ENCODE measurements at places on chromosomes 12 and 14.
A peak's percentile ranks its signal among the peaks of the same experiment; 100 is the strongest.

- DNase-seq: no peak
Observed at GRCh38 chr14:97104029-97104428, 306.8 kb downstream of the VRK1 start.

DNA sequence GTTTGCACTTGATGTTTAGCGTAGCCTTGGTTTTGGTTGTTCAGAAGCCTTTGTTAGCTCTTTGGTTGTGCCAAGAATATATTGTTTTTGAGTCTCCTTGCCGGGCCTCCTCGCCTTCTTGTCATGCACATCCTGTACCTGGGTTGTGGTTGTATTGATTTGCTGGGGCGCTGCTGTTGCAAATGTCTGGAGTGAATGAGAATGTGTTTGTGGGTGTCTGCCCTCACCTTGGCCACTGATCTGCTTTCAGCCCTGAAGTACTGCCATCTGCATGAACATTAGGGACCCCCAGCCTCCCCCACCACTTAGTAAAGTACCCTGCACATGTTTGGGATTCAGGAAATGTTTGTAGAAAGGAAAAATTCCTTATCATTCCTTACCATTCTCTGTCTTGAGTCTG is 16.5 kb downstream of the PRKCH start:
- no peak for DNase-seq

DNA sequence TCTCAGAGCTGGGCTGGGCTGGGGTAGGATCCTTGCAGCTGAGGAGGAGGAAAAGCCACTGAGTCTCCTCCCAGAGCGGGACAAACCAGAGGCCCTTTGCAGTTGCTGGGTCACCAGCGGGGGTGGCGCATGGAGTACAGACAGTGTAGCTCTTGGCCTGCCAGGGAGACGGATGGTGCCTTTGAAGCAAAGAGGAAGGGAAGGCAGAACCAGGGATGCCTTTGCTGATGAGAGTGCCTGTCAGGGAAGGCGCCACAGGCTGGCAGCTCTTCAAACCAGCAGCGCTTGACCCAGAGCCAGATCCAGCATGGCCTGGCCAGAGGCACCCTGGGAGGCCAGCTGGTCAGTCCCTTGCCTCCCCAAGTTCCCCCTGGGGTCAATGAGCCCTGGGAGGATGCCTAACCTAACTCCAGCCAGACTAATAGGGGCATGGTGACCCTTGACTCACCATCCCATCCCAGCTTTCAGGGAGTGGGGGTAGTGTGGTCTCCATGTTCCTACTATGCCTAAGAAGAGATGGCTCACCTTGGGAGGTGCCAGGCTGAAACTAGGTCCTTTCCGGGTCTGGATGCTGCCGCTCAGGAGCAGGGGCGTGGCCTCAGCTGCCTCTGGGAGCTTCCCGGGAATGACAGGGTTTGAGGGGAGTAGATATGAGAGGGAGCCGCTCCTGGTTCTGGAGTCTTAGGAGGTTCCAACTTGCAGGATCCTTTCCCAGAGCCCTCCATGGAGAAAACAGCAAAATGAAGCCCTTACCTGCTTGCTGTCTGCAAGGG is 19.8 kb downstream of the VASH1 start:
- no peak for DNase-seq

- DNase-seq: no peak
Observed at GRCh38 chr12:93441081-93441616, 598 bp downstream of the UBE2N start.

DNA sequence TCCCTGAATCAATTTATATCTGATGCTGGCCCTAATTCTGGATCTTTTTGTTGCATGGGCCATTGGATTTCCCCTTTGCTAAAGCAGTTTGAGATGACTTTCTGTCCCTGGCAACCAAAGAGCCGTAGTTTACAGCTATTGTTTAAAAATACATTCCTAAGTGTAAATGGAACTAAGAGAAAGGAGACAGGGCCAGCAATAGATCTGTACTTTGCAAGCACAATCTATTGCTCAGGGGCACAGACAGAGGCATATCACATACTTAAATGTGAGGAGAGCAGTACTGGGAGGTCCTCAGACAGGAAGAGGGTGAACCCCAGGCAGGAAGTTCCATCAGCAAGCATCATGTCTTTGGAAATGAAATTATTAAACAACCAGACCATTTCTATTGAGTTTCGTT is 126.6 kb downstream of the ZFP36L1 start:
- DNase-seq: peak; percentile 10

DNA sequence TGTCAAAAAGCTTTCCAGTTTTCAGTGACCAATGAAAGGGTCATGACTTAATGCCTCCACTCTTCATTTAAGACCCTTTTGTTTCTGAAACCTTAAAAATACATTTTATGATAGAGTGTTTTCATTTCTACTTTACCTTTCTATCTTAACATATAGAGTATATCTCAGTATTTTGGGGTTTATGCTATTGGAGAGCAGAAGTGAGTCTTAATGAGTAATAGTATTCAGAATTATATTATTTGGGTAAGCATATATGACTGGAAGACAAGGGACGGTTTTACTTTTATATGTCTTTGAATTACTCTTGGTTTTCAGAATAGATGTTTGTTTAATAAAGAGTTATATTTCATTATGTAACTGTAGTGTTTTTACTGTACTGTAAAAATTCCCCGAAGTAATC is 10.8 kb downstream of the ARHGAP5 start:
- no peak for DNase-seq

GRCh38 chr12:2431810-2432209 is 363.0 kb upstream of the FKBP4 start:
- peak; percentile 50 for DNase-seq

- DNase-seq: no peak
Observed at GRCh38 chr14:23450379-23450778, 14.9 kb upstream of the MYH7 start.

DNA sequence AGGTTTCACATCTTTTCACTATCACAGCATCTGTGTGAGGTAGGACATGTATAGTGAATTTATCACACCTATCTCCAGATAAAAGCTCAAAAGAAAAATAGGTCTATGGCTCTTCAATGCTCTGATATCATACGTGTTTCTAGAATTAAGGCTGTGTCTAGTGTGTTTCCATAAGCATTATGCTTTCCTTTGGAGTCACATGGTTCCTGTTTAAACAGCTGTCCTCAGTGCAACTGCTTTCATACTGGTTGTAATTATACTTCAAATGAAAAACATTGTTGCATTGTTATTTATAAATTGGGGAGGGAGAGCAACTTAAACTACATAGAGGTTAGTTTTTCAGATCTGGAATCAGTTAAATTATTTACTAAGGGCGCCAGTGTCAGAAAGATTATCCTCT is 151.6 kb downstream of the SYT1 start:
- no peak for DNase-seq

- DNase-seq: no peak
Observed at GRCh38 chr12:126160912-126161311, 1095.7 kb downstream of the AACS start.

- no peak for DNase-seq
Observed at GRCh38 chr12:64142784-64143183, 79.3 kb downstream of the KICS2 start.

- DNase-seq: no peak
Observed at GRCh38 chr14:67630938-67631337, 11.2 kb downstream of the ARG2 start.

GRCh38 chr12:3720772-3721171 is 32.1 kb downstream of the CRACR2A start:
- no peak for DNase-seq

- peak; percentile 53 for DNase-seq
Observed at GRCh38 chr12:48351022-48351708, 446 bp upstream of the ZNF641 start.

- peak; percentile 39 for DNase-seq
Observed at GRCh38 chr14:99518441-99519346, 37.5 kb downstream of the CCNK start.

- DNase-seq: peak; percentile 2
Observed at GRCh38 chr12:103495469-103496456, at the start of gene C12orf42. Gene C12orf42 (minus strand): TSS chr12:103495968. CDS start chr12:103478426, 17,542 bp downstream.

DNA sequence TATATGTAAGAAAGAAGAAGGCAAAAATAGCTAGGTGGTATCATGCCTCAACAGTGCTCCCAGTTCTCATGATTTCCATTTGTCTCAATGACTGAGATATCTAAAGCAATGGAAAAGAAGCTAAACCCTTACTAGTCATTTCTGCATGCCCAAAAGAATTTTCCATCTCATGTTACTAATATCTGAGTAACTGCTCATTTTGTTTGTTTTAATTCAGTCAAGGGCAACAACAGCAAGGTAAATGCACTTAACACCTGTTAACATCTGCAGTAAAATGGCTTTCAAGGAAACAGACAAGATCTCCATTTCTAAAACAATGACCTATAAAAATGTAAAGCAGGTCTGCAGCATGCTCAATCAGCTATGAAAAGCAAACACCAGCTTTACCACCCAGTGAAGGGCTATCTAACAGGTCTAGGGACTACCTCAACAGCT is 19.4 kb upstream of the SELPLG start:
- DNase-seq: no peak

GRCh38 chr12:25005376-25005775 is 56.5 kb upstream of the BCAT1 start:
- no peak for DNase-seq

DNA sequence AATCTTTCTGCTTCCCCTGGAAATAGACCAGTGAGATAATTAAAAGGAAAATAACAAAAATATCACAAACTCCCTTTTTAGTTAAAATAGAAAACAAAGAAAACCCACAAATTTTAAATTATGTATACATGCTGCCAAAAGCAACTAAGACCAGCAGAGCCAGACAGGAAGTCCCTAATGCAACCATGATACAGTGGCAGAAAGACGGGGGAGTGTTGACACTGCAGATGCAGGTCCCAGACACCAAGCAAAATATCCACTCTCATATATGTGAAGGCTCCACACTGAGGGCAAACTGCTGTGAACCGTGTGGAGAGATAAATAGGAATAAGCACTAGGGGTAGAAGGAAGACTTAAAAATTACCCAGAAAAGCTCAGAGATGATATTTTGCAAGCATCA is 401.0 kb downstream of the BTG1 start:
- no peak for DNase-seq

DNA sequence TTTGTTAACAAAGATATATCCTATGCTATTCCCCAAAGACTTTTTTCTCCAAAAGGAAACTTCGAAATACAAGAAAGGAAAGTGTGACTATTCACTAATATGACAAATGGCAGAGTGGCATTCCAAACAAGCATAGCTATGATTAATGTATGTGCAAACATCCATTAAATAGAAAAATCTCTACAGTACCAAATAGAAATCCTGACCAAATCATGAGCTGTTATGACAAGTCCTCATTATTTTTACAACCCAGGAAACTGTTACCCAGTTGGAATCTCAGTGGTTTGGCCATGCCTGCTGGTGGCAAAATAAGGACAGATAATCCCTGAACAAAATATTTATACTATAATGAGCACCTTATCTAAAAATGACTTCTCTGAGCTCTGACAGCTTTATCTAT is 202.1 kb downstream of the SEC23A start:
- no peak for DNase-seq

- no peak for DNase-seq
Observed at GRCh38 chr14:80324649-80325048, 113.3 kb upstream of the DIO2 start.

- peak; percentile 44 for DNase-seq
Observed at GRCh38 chr12:124191024-124191359, 103.9 kb upstream of the RFLNA start.

DNA sequence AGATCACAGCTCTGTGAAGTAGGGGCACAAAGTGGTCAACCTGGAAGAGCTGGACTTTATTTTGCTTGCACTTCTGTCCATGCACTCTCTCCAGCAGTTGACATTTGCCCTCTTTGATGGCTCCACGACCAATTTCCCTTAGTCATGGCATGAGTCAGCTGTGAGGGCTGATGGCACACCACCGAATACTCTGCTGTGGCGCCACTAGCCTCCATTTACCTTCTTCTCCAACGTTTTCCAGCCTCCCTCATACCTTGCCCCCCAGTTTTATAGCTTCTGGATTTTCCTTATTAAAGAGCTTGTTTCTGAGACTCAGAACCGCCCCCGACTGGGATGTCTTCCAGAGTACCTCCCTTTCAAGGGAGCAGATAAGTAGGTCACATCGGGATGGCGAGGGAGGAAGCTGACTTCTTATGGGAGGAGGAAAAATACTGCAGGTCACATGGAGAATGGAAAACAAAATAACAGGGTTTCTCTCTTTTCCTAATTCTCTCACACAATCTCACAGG is 17.6 kb downstream of the NINJ2 start:
- peak; percentile 21 for DNase-seq

GRCh38 chr12:48160046-48160445 is 2.7 kb upstream of the ASB8 start:
- no peak for DNase-seq

- peak; percentile 29 for DNase-seq
Observed at GRCh38 chr12:76080017-76080728, 4.3 kb downstream of the NAP1L1 start.

- peak; percentile 14 for DNase-seq
Observed at GRCh38 chr12:9925705-9926393, 6.3 kb downstream of the CLEC2A start.

GRCh38 chr14:63933110-63933509 is 80.3 kb downstream of the SYNE2 start:
- DNase-seq: no peak

GRCh38 chr14:72583316-72584272 is 310.3 kb downstream of the DPF3 start:
- no peak for DNase-seq

GRCh38 chr14:56817396-56817921 is 7.2 kb upstream of the OTX2 start:
- DNase-seq: no peak

GRCh38 chr12:47417121-47417520 is 288.7 kb downstream of the RPAP3 start:
- no peak for DNase-seq

DNA sequence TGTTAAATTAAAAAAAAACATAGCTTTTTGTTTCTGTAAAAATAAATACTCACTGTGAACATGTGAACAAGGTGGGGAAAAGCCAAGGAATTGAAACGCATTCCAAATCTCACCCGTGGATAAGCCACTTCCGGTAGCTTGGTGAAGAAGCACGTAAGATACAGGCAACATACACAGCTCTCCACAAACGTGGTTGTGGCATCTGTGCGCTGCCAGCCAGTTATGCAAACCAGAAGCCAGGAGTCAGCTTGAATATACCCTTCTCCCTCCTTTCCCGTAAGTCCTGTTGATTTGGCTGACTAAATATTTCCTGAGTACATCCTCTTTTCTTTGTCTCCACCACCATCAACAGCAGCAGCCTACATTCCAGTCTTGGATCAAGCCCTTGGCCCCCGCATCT is 486.2 kb downstream of the VRK1 start:
- no peak for DNase-seq

GRCh38 chr12:100868487-100868886 is 73.9 kb downstream of the ANO4 start:
- peak; percentile 4 for DNase-seq

- DNase-seq: peak; percentile 97
Observed at GRCh38 chr14:30194741-30195148, 267.1 kb upstream of the PRKD1 start.

Measured in fibroblast of skin of right quadriceps (primary cell).